ENCODE measurements at places on chromosomes 6 and 20.

GRCh38 chr20:47540443-47541354 lies 39.0 kb downstream of the NCOA3 start:
- DNase-seq: no peak

GRCh38 chr20:51661609-51662178 lies 106.5 kb downstream of the ATP9A start:
- DNase-seq: no peak

DNA sequence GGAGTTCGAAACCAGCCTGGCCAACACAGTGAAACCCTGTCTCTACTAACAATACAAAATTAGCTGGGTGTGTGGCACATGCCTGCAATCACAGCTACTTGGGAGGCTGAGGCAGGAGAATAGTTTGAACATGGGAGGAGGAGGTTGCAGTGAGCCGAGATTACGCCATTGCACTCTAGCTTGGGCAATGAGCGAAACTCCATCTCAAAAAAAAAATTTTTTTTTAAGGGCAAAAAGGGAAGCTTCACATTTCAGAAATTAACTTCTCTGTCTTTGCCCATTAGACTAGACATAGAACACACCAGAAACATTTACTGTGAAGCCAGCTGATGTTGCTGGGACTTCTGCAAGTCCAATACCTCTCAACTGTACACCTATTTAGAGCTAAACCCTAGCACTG lies 90.8 kb upstream of the HDAC2 start:
- DNase-seq: no peak

- peak; percentile 58 for DNase-seq
Measured at GRCh38 chr20:57622579-57623381, 2.6 kb upstream of the ZBP1 start.

DNA sequence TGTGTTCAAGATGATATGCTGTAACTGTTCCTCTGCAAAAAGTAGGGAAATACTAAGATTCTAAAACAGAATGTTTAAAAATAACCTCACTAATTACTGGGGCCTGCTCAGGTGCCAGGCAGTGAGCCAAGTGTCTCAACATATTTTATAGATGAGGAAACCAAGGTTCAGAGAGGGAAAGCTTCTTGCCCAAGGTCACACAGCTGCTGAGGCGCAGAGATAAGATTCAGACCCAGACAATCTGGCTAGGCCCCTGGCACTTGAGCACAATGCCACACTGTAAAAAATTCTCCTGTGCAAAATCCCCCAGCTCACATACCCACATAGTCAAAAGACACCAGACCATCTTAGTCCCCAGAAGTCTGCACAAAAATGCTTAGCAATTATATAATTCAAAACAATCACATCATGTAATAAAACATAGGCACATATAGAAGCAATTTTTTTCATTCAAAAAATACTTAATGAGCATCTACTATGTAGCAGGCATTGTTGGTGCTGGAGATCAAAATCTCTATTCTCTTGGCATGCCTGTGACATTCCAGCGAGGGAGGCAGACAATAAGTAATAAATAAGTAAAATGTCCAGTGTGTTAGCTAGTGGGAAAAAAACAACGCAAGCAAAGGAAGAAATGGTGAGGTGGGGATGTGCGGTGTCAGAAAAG lies 10.3 kb downstream of the PREX1 start:
- no peak for DNase-seq

DNA sequence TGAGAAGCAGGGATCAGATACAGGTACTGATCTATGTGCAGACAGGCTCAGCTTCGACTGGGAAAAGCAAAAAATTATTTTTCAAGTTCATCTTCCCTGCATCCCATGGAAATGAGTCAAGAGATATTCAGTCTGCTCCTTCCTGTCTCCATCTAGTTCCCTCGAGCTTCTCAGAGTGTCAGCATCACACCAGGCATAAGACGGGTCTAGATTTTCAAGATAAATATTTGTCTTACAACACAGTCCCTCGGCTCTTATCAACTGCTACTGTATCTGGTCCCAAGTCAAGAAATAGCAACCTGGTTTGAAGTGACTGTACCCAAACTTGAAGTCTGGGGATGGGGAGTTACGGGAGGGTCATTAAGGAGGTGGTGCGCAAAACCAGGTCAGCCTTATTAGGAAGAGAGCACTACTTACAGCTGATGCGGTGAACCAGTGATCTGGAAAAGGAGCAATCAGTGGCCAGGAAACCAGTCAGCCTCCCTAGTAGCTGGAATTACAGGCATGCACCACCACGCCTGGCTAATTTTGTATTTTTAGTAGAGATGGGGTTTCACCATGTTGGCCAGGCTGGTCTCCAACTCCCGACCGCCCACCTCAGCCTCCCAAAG lies 29.7 kb downstream of the ZMYND8 start:
- DNase-seq: no peak

GRCh38 chr20:61149636-61150035 lies 102.4 kb upstream of the CDH4 start:
- no peak for DNase-seq

Data from right forelimb (tissue), 1 donor.